OCI-LY7 (cell line): ENCODE measurements at places on chromosomes 7 and 10. TPM values are rescaled to one million over a fixed set of nuclear protein-coding genes. Genes with fewer than 3 reads are reported as not detected.

ASB10 gene
- not detected in 2 replicates for total RNA-seq

OR6B1 gene
- total RNA-seq, result not detected in 2 replicates

GSAP gene
- total RNA-seq, result 0.55 TPM in 1 of 2 replicates, not detected in the other

SLC37A3 gene
- 9.8 and 10.0 TPM in 2 replicates for total RNA-seq

GSTO2 gene
- total RNA-seq, result 1.6 and 2.2 TPM in 2 replicates

DRGX gene
- not detected in 2 replicates for total RNA-seq

ZNF282 gene
- total RNA-seq, result 26.6 and 28.3 TPM in 2 replicates

ABCC2 gene
- total RNA-seq, result 0.59 and 1.2 TPM in 2 replicates

MMD2 gene
- total RNA-seq, result not detected in 2 replicates

HOXA11 gene
- total RNA-seq, result not detected in 2 replicates

FAM20C gene
- total RNA-seq, result not detected in 2 replicates

CALML5 gene
- total RNA-seq, result not detected in 2 replicates

CREB3L2 gene
- 79.0 and 95.7 TPM in 2 replicates for total RNA-seq

ELAPOR2 gene
- total RNA-seq, result 8.6 and 13.2 TPM in 2 replicates

IL15RA gene
- total RNA-seq, result 5.9 and 7.6 TPM in 2 replicates

MCM7 gene
- total RNA-seq, result 423 and 443 TPM in 2 replicates
